ENCODE measurements at places on chromosomes 2 and 18.

GRCh38 chr18:56649996-56650395 is 1.2 kb upstream of the WDR7 start:
- no peak for DNase-seq

- no peak for DNase-seq
Measured at GRCh38 chr2:217142649-217143266, 282.9 kb upstream of the TNP1 start.

- DNase-seq = no peak
Measured at GRCh38 chr18:45316127-45316526, 299.1 kb upstream of the SLC14A2 start.

GRCh38 chr2:41962922-41963622 is 84.7 kb upstream of the PKDCC start:
- DNase-seq = no peak

GRCh38 chr18:13546638-13547037 is 179.7 kb downstream of the FAM210A start:
- DNase-seq = no peak

DNA sequence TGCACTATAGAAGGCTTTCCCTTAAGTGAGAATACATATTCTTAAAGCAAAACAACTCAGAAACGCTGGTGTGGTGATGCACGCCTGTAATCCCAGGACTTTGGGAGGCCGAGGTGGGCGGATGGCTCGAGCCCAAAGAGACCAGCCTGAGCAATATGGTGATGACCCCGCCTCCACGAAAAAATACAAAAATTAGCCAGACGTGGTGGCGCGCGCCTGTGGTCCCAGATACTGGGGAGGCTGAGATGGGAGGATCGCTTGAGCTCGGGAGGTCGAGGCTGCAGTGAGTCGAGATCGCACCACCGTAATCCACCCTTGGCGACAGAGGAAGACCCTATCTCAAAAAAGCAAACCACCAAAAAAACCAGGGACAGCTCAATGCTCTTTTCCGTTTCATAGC is 750 bp upstream of the CCDC150 start:
- no peak for DNase-seq

GRCh38 chr2:15182275-15182674 is 378.9 kb downstream of the NBAS start:
- no peak for DNase-seq

GRCh38 chr2:215487002-215487372 is 51.1 kb upstream of the FN1 start:
- DNase-seq = no peak

DNA sequence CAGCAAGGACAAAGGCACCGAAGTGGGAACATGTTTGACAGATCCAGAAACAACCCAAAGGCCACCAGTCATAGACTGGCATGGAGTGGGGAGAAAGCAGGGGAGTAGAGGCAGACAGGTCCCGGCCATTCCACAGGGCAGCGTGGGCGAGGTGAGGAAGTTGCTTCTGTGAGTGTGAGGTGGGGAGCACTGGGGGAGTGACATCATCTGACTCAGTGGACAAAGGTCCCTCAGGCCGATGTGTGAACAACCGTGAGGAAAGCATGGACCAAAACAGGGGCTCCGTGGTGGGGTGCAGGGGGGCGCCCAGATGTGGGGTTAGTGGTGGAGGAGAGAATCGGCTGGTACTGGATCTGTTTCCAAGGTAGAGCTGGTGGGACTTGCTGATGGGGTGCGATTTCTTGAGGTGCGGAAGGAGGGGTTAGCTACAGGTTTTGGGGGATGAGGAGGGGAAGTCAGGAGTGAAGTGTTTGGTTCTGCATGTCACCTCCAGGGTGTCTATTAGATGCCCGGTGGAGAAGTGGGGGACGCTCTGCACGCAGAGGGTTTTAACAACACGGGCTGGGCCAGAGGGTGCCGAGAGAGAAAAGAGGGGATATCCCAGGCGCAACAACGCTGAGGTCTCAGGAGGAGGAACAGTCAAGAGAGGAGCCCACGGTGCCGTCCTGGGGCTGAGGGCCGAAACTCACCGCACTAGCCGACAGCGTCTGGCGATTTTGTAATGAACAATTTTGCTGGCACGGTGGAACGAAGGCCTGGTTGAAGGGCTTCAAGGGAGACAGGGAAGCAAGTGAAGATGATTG is 2.5 kb upstream of the SFT2D3 start:
- DNase-seq = no peak

GRCh38 chr2:39724828-39725144 is 54.3 kb downstream of the THUMPD2 start:
- DNase-seq = no peak

DNA sequence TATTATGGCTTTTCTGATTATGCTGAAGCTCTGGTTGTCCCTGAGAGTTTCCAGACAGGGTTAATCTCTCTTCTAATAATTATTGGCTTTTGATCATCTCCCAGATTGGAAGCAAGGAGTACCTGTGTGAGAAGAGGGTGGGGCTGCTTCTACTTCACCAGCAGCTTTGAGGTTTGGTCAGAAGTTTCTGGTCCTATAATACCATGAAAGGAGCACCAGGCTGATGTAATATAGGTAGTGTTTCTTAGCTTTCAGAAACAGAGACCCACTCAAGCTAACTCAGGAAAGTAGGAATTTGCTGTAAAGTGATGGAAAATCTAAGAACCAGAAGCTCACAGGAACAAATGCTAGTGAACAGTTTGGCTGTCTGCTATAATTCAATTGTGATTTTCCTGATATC is 57.6 kb downstream of the SGPP2 start:
- DNase-seq = no peak

- DNase-seq = no peak
Measured at GRCh38 chr2:158637357-158637756, 157.8 kb upstream of the DAPL1 start.

GRCh38 chr2:9207641-9208311 is 1.2 kb downstream of the ASAP2 start:
- no peak for DNase-seq

DNA sequence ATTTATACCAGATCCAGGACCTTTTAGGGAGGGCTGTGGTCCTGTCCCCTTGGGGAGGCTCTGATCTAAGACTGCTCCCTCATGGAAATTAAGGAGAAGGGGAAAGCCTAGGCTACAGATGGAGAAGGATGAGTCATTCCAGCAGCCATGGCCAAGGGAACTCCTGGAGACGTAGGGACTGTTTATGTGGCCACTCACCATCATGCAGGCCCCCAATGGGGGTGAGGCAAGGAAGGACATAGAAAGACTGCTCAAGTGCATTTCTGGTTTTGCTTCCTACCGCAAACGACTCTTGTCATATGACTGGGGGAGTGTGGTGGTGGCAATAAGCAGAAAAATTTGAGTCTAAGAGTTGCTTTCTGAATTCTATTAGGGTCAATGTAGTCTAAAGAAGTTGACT is 54.0 kb upstream of the CYP1B1 start:
- DNase-seq = no peak

GRCh38 chr2:65481961-65482360 is 49.6 kb upstream of the SPRED2 start:
- no peak for DNase-seq
